NCI-H510A treated with DMSO at 0.1 percent for 48 hours (cell line): ENCODE measurements at places on chromosomes 11 and 22.
A peak's percentile ranks its signal among the peaks of the same experiment; 100 is the strongest.

- no peak for DNase-seq
These were observed 204 bp downstream of the FADS2 start for GRCh38 chr11:61828379-61828628.

GRCh38 chr22:27840436-27840835 is 38.9 kb upstream of the MN1 start:
- no peak for DNase-seq

DNA sequence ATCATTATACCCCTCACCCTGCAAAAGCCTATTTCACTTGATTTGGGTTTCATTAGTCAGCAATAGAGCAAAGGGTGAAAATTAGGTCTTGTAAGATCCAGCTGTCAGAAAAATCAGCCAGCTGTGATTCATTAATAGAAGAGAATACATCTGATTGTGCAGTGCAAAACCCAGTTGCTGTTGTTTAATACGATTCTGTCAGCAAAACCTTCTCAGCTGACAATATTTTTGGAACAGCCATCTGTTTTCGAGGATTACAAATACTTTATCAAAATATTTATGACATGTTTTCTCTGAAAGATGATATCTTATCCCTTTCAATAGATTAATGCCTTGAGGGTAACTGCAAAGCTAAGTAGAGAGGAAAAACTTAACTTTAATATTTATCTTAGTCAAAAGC is 1354.0 kb upstream of the RAG2 start:
- no peak for DNase-seq

DNA sequence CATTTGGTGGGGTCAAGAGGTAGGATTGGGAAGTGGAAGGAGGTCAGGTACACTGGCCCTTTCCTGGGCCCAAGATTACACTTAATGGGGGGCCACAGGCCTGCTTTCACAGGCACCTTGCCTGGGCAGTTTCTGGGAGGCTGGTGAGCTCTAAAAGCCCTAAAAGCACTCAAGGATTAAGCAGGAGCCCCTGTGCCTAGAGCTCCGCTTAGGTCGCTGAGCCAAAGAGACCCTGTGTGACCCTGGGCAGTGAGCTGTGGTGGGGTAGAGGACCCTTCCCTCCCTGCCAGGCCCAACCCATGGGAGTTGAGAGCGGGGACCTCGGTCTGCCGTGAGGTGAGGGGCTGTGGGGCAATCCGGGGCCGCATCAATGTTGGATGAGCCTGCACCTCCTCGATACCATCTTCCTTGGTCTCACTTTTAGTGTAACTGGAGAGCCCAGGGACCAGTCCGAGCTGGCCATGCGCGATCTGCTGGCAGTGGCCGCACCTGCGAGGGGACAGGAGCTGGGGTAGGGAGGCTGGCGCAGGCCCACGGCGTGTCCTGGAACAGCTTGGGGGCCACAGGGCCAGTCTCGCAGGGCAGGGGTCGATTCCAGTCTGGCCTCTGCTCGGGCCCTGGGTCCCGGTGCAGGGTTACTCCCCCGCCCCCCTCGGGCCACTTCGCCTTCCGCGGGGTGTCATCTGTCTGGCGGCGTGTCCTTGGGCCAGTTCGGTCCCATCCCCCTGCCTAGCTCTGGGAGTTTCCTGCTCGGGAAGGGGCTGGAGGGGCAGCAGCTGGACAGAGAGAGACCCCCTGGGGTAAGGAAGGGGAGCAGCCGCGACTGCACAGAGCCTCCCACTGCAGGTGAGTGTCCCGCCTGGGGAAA is 44.3 kb downstream of the EIF3F start:
- DNase-seq = no peak

- peak; percentile 80 for DNase-seq
These were observed 12.7 kb upstream of the TMA7B start for GRCh38 chr22:39947220-39948216.

DNA sequence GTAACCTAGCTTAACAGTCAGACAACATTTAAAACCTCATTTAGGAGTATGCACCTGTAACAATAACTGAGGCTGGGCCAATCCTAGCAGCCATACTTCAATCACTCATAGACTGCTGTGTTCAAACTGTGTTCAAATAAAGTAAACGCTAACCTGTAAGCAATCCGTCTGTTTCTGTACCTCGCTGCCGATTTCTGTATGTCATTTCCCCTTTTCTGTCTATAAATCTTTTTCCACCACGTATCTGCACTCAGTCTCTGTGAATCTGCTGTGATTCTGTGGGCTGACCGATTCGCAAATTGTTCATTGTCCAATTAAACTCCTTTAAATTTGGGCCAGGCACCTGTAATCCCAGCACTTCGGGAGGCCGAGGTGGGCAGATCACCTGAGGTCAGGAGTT is 12.3 kb downstream of the APOBEC3H start:
- no peak for DNase-seq
